Stimulated activated CD8-positive, alpha-beta memory T cell treated with anti-CD3 and anti-CD28 coated beads, Interleukin-2, amount 100 ng/mL, for 1 hour (primary cell): ENCODE measurements at places on chromosomes 16 and 17.

DNA sequence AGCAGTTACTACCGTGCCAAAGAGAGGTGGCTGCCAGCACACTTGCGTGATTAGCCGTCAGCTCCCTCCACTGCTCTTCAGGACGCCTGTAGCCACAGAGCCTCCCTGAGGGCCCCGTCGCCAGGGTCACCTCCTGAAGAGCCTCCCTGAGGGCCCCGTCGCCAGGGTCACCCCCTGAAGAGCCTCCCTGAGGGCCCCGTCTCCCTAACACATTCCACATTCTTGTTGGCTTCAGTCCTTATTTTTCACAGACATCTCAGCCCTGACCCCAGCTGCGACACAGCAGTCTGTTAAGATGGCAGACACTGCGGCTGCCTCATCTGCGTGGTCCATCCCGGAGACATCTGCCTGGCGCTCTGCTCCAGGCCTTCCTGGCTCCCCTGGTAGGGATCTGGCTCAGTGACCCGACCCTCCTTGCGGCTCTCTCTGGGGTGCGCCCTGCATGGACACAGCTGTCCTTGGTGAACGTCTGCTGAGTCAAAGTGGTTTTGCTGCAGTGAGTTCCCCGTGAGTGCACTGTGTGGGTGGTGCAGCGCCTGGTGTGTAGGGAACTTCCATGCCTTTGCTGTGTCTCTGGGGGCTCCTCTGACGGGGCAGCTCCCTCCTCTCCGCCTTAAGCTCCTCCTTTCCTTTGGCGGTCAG is 11.4 kb downstream of the ACSF3 start:
- DNase-seq: no peak

GRCh38 chr17:7243453-7243729 is 1.1 kb upstream of the GABARAP start:
- DNase-seq: no peak

- no peak for DNase-seq
Observed at GRCh38 chr17:75701288-75701687, 20.0 kb upstream of the ITGB4 start.

DNA sequence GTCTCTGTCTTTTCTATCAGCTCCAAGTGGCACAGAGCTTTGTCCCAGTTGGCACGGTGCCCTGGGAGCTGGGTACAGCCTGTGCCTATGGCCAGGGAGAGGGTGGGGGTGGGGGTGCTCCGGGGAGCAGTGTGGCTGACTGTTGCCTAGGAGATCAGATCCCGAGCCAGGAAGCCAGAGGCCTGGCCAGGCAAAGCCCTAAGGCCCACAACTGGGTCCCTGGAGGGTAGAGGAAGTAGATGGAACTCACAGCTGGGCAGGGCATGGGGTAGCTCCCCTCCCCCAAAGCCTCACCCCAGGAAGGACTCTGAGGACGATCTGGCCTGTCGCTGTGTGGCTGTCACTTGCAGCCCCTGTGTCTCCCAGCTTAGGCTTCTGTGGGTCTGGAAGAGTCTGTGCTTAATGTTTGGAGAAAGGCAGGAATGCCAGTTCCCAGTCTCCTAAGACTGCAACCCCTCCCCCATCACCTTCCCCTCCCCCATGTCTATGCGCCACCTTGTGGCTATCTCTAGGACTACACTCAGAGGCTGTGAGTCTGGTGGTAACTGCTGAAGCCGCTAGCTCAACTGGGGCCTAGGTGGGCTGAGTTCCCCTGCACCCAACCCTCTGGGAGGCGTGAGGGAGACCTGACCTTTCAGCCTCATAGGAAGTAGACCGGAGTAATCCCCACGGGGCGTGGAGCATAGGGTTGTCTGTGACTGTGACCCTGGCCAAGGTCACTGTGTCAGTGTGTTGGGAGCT is 12.6 kb downstream of the THRA start:
- DNase-seq: peak; percentile 40

DNA sequence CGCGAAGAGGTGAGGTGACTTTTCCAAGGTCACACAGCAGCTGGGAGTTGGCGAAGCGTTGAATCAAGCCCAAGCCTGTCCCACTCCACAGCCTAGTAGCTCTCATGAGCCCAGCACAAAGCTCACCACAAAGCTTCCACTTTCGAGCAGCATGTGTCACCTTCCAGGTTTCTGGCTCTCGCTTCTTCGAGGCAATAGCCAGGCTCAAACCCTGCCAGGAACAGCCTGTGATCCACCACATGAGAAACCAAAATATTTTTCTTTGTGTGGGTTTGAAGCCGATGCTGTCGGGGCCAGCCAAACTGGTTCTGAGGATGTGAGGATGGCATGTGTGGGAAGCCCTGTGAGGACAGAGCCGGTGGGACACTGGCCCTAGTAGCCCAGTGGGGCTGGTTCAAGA is 68.1 kb downstream of the COG7 start:
- DNase-seq: no peak

DNA sequence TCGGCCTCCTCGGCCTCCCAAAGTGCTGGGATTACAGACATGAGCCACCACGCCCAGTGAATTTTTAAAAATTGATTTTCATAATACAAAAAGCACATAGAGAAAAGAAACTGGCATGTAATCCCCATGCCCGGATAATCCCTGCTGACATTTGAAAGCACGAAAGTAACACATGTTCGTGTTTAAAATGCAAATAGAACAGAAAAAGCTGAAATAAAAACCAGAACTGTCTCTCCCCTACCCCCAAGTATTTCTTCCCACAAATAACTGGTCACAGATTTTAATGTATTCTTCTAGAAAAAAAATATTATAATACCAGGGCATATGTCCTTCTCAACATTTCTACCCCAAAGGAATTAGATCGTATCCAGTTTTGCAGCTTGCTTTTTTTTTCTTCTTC is 222.9 kb downstream of the SLC39A11 start:
- no peak for DNase-seq

DNA sequence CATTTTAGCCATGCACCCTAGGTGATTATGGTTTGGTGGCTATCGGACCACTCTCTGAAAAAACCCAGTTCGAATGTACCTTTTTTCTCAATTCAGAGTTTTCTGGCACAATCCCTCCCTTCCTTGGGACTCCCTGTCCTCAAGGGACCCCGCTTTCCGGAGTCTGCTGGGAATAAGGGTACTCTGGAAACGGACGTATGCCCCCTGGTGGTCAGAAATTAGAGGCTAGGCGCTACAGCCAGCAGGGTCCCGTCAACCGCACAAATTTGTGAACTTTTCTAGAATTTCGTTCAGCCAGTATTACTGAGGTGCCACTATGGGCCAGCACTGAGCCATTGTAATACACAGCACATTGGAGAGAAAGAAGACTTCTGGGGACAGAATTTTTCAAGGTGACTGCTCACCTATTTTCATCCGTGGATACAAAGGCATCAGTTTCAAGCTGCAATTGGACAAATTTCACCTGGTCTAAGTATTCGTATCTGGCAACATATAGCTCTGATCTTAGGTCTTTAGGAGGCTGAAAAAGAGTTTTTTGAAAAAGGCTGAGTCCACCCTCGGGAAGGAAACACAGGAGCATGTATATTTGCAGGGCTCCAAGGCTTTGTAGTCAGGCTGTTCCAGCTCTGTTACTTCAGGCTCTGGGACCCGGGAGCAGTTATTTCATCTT is 27.1 kb upstream of the CRYBA1 start:
- peak; percentile 48 for DNase-seq

- no peak for DNase-seq
Observed at GRCh38 chr16:11088831-11089230, 144.5 kb downstream of the CLEC16A start.

DNA sequence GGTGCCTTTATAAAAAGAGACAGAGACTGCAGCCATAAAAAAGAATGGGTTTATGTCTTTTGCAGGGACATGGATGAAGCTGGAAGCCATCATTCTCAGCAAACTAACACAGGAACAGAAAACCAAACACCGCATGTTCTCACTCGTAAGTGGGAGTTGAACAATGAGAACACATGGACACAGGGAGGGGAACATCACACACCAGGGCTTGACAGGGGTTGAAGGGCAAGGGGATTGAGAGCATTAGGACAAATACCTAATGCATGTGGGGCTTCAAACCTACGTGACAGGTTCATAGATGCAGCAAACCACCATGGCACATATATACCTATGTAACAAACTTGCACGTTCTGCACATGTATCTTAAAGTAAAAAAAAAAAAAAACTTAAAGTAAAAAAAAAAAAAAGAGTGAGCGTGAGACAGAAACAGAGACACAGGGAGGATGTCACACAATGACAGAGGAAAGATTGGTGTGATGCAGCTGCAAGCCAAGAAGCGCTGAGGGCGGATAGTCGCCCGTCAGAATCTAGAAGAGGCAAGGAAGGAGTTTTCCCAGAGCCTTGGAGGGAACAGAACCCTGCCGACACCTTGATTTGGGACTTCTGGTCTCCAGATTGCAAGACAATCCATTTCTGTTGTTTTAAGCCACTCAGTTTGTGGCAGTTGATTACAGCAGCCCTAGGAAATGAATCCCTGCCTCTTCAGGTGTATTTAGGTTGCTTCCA is 27.4 kb upstream of the TNS4 start:
- no peak for DNase-seq

- DNase-seq: no peak
Observed at GRCh38 chr16:27228621-27229501, 25.5 kb downstream of the KDM8 start.

GRCh38 chr17:79954281-79955166 is 81.1 kb downstream of the TBC1D16 start:
- no peak for DNase-seq

DNA sequence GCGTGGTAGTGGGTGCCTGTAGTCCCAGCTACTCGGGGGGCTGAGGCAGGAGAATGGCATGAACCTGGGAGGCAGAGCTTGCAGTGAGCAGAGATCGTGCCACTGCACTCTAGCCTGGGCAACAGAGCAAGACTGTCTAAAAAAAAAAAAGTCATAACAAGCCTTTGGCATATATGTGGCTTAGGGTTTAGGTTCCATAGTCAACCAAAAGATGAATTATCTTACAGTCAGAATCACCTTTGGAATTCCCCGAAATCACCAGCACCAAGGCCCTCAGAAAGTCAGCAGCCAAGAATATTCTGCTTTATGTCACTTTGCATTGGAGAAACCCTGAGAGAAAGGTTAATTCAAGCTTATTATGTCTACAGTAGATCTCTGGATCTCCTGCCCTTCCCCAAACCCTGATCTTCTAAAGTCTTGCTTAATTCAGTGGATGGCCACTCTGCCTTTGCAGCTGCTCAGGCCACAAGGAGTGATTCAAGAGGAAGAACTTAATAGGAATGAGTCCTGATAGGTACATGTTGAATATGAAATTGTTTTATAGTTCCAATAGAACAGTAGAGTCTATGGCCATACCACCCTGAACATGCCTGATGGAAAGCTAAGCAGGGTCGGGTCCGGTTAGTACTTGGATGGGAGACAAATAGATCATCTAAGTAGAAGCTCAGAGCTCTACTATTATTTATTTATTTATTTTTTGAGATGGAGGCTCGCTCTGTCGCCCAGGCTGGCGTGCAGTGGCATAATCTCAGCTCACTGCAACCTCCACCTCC is 196.0 kb upstream of the CACNG5 start:
- no peak for DNase-seq

DNA sequence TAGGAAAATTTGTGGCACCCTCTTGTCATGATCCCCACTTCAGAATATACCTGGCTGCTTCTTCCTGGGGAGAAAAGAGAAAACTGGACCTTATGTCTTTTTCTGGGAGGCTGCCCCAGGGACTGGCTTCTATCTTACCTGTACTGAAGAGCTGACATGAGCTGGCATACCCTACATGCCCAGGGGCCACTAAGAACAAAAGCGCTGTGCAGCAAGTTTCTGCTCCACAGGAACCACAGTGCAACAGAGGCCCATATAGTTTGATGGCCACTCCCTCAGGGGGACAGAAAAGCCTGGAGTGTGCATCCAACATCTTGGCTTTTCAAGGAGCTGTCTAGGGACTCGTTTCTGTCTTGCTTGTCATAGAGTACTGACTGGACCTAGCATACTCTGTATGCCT is 96.8 kb upstream of the NACA2 start:
- no peak for DNase-seq

GRCh38 chr16:2468233-2468724 is 2.8 kb upstream of the NTN3 start:
- no peak for DNase-seq

DNA sequence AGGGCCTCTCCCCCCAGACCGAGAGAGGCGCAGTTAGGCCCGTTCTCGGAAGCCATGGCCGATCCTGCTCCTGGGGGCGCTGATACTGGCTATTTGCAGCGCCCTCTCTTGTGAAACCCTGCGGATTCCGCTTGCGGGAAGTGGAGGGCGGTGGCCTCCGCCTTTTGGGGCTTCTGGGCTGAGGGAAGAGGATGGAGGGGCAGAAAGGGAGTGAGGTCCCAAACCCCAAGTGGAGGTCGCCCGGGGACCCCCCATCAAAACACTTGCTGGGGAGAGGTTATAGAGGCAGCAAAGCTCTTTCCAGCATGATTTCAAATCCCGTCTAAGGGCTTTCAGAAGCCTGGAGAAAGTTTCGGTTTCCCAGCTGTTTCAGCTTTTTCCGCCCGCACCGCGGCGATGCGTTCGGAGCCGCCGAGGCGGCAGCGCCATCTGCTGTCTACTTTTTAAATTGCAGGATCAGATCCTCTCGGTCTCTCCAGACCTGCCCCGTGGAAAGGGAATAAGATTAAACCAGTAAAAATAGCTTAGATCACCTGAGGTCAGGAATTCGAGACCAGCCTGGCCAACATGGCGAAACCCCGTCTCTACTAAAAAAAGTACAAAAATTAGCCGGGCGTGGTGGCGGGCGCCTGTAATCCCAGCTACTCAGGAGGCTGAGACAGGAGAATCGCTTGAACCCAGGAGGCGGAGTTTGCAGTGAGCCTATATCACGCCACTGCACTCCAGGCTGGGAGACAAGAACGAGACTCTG is 15.8 kb downstream of the SNX20 start:
- DNase-seq: peak; percentile 81

- DNase-seq: no peak
Observed at GRCh38 chr16:21205303-21205702, 6.1 kb downstream of the ZP2 start.

GRCh38 chr16:80167657-80168390 is 373.0 kb upstream of the DYNLRB2 start:
- no peak for DNase-seq

- DNase-seq: no peak
Observed at GRCh38 chr17:78556812-78557211, 20.4 kb downstream of the DNAH17 start.

DNA sequence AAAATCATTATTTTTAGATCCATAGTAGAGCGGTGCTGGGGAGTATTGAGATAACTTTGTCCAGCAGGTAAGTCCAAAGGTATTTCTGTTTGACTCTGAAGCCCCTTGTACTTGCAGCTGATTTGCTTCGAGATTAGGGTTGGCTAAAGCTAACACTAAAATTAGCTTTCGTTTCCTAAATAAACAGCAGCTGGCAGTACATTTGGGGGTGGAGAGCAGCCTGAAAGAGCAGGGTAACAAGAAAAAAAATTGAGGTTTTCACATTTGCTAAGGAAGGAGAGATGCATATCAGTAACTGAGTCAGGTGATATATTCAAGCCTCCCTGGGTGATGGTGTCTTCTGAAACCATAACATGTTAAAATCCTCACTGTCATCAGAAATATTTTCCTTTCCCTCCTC is 37.4 kb upstream of the TMC5 start:
- DNase-seq: no peak
